ENCODE measurements at places on chromosomes 5 and 9.

DNA sequence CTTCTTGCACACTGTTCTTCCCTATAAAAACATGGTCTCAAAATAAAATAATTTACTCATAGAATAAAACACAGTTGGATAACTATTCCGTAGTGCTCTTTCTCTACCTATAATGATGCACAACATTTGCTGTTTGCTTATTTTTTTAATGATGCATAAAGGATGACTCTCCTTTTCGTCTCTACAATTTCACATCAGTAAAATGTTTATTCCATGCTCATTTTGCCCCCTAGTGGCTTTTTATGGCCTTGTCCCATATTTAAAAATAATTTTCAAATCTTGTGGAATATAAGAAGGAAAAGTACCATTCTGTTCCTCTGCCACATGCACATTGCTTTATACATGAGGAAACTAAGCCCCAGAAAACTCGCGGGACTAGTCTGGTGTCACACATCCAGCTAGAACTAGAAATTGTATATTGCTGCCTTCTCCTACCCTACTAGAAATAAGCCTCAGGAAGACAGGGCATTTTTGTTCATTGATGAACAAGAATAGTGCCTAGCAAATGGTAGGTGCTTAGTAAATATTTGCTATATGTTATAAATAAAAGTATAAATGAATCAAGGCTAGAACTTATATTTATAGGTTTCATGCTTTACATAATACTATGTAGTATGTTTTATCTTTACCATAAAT lies 12.7 kb downstream of the KCTD16 start:
- peak; percentile 40 for DNase-seq

- no peak for DNase-seq
These were observed 7.8 kb upstream of the OLFM1 start for GRCh38 chr9:135079676-135080075.

DNA sequence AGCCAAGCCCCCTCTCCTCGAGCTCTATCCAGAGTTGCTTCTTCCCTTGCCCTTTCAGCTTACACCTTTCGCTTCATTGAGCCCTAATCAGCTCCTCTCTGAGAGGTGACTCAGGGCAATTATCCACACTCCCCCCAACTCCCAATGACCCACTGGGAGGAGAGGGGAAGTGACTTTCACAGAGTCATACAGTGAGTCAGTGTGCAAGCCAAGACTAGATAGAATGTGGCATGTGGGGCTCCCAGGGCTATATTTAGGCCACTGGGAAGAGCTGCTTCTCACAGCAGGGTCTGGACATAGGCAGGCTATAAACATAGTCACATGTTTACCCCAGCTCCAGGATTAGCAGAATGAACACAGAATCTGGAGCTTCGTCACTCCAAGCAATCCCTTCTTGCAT lies 57.4 kb downstream of the NRG2 start:
- DNase-seq = no peak

DNA sequence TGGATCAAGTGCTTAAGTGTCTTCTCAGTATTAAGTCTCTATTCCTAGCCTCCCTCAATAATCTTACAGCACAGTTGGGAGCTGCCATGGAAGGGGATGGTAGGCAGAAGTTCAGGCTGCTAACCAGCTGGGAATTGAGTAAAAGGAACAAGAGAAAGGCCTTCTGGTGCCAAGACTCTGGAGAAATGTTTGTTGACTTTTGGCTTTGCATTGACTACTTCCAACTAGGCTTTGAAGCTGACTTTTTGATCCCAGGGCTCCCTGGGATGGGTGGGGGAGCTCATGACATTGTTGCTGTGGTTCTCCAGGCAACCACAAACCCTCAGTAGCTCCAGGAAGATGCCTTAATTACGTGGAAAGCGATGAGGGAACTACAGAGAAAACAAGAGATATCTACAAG lies 85.2 kb upstream of the HTR4 start:
- no peak for DNase-seq

DNA sequence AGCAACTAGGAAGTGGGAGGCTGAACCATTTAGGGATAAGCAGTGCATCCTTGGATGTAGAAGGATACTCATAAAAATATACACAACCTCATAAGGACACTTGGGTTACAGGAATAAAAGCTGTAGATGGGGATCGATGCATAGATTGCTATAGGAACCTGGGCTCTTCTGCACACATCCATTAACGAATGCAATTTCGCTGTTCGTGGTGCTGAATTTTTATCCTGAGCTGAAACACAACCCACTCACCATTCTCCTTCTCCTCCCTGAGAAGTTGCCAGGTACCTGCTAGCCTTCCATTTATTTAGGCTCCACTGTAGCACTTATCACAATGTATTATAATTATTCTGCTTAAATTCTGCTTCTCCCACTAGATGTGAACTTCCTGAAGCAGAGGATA lies 320.6 kb upstream of the BRINP1 start:
- no peak for DNase-seq

- peak; percentile 22 for DNase-seq
These were observed 520.0 kb upstream of the C9orf72 start for GRCh38 chr9:28092981-28093936.

GRCh38 chr9:78089111-78089510 lies 57.5 kb upstream of the GNAQ start:
- no peak for DNase-seq

GRCh38 chr5:126811515-126812198 lies 34.7 kb downstream of the LMNB1 start:
- DNase-seq = no peak

All from NCI-H1417 (cell line).